ENCODE measurements at places on chromosomes 4 and X. TPM values are rescaled to one million over a fixed set of nuclear protein-coding genes. Genes with fewer than 3 reads are reported as not detected.

The GPR34 gene
- total RNA-seq = 13.6 TPM

The CSN1S1 gene
- not detected for total RNA-seq

The POU4F2 gene
- total RNA-seq = not detected

The SPANXC gene
- not detected for total RNA-seq

The SCD5 gene
- total RNA-seq = 9.4 TPM

The TMEM192 gene
- total RNA-seq = 3.1 TPM

The MTNR1A gene
- total RNA-seq = not detected

Data from skeletal muscle tissue (tissue), 5 donors.